Myocyte (in vitro differentiated cells): ENCODE measurements at places on chromosomes 11 and 22. TPM values are rescaled to one million over a fixed set of nuclear protein-coding genes. Genes with fewer than 3 reads are reported as not detected.

DNA sequence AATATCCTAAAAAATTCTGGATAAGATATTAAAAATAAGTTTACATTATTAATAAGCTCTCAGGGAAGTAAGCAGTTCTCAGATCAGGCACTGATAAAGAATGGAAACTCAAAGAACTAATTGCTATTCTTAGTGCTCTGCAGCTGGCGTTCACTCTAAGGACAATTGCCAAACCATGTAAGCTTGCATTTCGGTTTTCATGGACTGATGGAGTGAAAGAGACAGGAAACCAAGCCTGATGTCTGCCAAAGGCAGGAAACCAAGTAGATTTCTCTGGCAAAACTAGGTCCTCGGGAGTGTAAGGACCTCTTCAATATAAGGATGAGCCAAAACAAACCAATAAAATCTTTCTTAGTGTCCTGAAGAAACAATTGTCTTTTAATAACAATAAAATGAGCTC lies 355.2 kb downstream of the RAB38 start:
- peak; percentile 19 for DNase-seq

- DNase-seq = no peak
Measured at GRCh38 chr11:12973528-12974181, 35.5 kb upstream of the RASSF10 start.

GRCh38 chr11:3859373-3859881 lies 4.0 kb downstream of the STIM1 start:
- DNase-seq = peak; percentile 85

Gene SCN3B
- total RNA-seq = 0.32 and 0.99 TPM in 2 replicates

Gene FGF19
- total RNA-seq = not detected in 2 replicates

Gene MMP10
- not detected in 2 replicates for total RNA-seq
